ENCODE measurements at places on chromosomes 11 and 22.
A peak's percentile ranks its signal among the peaks of the same experiment; 100 is the strongest.

- no peak for DNase-seq
Observed at GRCh38 chr11:76588455-76589325, 81.9 kb downstream of the LRRC32 start.

- DNase-seq: no peak
Observed at GRCh38 chr11:32870676-32871075, 21.9 kb upstream of the QSER1 start.

GRCh38 chr11:101034076-101034475, 95.5 kb downstream of the PGR start:
- no peak for DNase-seq

- no peak for DNase-seq
Observed at GRCh38 chr11:65776196-65776595, 4.6 kb downstream of the AP5B1 start.

GRCh38 chr22:30211124-30211820, 35.3 kb downstream of the LIF start:
- no peak for DNase-seq

- no peak for DNase-seq
Observed at GRCh38 chr11:95070471-95070870, 3.8 kb downstream of the SRSF8 start.

DNA sequence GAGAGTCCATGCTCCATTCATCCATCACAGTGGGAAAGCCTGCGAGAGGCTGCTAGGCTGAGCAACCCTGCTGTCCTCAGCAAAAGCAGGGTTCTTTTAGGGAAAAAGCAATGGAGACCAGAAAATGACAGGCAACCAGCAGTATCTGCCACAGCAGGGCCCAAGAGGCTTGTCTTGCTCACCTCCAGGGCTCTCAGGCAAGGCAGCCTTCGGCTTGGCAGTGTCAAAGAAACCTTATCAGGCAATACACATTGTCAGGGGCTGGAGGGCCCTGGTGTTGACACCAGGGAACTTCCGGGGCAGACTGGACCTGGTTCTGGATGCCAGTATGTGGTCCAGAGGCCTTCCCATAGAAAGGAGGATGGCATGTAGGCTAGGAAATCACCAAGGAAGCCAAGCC, 10.2 kb upstream of the TLCD5 start:
- DNase-seq: no peak

DNA sequence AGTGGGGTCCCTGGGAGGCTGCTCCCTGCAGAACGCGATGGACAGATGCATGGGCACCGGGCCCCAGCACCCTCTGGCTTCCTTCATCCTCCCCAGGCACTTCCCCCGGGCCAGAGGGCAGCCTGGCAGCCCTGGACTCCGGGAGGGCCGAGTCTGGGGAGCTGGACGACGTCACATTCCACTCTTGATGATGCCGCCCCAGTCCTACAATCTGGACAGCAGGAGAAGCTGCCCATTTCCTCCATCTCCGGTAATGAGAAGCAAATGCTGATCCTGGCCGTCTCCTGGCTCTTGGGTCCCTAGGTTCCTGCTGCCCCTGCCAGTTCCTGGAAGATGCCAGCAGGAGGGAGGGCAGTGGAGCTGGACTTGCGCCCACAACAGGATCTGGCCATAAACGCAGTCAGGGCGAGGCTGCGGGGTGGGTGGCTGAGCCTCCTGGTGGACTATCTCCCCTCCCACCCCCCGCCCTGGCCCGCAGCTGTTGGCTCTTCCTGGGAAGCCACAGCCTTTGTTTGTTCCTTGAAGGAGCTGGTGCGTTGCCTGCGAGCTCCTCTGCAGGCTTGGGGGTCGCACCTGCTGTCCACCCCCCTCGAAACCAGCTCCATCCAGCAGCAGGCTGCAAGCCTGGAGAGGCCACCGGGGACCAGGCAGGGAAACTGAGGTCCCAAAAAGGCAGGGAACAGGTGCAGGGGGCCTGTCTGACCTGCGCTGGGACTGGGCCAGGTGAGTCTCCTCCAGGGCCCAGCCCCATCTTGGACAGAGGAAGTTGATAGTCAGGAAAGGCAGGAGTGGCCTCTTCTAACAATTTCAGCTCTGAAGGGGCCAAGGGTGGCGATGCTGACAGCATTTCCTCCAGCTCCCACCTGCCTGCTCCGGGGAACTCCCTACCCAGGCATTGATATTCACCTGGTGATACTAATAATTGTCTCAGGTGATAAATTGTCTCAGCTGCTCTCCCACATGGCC, 17.9 kb upstream of the MUC6 start:
- no peak for DNase-seq

DNA sequence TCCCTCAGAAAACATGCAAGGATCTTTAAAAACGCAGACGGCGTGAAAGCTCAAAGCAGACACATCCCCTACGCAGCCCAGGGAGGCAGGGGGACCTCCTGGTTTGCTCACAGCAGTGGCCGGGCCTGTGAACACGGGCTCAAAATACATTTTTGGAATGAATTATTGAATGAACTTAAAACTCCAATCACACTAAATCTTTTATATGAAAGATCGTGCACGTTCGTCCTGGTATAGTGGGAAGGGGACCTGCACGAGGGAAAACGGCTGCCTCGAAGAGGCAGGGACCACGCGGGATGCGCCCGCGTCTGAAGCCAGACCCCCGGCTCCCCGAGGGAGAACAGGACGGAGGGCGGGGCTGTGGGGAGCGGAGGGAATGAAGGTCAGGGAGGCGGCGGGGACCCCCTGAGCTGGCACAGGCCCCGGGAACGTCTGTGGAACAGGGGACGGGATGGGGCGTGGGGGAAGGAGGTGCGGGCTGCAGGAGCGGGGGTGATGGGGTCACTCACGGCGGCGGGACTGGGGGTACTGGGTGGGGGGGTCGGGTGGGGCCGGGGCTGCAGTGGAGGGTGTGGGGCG, 1.3 kb upstream of the PANX2 start:
- no peak for DNase-seq

DNA sequence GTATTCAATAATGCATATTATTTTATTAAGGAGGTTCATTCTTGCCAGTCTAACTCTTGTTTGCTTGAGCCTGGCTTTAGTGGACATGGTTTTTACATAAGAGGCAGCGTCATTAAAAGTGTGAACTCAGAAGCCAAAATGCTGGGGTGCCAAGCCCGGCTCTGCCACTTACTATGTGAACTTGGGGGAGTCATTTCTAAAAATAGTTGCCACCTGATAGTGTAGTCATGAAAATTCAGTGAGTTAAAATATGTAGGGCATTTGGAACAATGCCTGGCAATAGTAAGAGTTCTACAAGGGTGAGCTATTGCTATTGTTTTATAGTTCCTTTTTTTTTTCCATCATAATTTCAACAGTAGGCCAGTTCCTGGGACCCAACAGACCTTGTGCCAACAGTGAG, 49.9 kb downstream of the TENM4 start:
- no peak for DNase-seq

- no peak for DNase-seq
Observed at GRCh38 chr11:70424765-70425344, 26.5 kb downstream of the CTTN start.

DNA sequence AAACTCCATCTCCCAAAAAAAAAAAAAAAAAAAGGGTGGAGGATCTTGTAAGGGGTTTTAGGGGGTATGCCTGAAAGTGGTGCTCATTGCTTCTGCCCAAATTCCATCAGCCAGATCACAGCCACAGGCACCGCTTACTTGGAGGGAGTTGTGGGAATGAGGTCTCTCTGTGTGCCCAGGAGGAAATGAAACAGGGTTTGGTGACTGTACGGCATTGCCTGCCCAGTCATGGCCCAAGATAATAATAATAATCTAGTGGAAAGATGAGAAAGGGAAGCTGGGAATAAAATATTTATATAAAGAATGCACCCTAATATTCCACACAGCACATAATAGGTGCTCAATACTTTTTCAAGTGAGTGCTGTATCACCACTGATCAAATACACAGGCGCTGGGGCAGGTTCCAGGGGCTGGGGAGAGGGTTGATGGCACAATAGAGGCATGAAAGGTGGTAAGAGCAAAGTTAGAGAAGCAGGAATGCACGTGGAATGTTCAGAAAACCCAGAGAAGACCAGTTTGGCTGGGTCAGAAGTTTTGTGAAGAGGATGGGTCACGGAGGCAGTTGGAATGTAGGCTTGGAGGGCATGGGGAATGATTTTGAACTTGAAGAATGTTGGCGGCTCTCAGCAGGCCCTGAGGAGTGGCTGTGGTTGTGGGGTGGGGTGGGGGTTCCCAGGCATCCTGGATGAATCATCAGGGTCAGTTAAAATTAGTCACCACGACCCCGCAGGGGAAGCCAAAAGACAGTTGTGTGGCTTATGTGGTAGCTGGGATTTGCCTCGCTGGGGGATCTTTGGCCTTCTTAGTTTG, 12.5 kb upstream of the MB start:
- peak; percentile 42 for DNase-seq
